ENCODE measurements at places on chromosomes 16 and 17. TPM values are rescaled to one million over a fixed set of nuclear protein-coding genes. Genes with fewer than 3 reads are reported as not detected.
A peak's percentile ranks its signal among the peaks of the same experiment; 100 is the strongest.

DNA sequence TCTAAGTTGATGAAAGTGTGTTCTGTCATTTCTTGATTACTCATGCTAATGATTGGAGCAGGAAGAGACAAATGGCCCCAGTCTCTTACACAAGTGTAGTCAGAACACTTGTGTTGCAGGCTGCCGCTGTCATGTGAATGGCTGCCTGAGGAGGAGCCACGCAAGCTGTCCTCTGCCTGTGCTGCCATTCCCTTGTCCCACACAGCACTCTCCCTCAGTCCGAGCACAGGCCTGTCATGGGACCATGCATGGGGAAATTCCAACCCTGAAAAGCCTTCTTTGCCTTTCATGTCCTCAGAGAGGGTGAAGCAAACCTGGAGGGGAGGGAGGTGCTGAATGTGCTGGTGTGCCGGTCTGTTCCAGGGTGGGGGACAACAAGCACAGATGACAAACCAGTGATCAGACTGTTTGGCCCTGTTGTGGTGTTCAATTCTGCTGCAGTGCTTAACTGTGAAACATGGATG is 109.4 kb downstream of the MRTFB start:
- no peak for DNase-seq

- DNase-seq, result no peak
These were observed 4.8 kb upstream of the KRT36 start for GRCh38 chr17:41494524-41494923.

- DNase-seq, result no peak
These were observed 252.3 kb upstream of the EEF2KMT start for GRCh38 chr16:5349670-5350517.

GRCh38 chr16:61179561-61179960 is 856.7 kb downstream of the CDH8 start:
- DNase-seq, result no peak

DNA sequence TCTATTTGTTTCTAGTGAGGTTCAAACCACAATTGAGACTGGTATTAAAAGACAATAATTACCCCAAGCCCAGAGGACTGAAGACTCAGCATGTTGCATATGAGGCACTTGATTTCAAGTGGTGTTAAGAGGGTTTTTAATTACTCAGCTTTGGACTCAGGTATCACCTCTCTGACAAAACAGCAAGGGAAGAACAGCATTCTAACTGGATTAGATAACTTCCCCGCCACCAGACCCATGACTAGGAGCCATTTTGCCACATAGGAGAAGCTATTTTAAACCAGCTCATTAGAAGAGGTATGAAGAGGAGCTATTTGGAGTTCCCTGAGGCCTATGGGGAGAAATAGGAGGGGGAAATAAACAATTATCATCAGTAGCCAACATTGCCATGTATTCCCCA is 226.1 kb upstream of the TOX3 start:
- no peak for DNase-seq

DNA sequence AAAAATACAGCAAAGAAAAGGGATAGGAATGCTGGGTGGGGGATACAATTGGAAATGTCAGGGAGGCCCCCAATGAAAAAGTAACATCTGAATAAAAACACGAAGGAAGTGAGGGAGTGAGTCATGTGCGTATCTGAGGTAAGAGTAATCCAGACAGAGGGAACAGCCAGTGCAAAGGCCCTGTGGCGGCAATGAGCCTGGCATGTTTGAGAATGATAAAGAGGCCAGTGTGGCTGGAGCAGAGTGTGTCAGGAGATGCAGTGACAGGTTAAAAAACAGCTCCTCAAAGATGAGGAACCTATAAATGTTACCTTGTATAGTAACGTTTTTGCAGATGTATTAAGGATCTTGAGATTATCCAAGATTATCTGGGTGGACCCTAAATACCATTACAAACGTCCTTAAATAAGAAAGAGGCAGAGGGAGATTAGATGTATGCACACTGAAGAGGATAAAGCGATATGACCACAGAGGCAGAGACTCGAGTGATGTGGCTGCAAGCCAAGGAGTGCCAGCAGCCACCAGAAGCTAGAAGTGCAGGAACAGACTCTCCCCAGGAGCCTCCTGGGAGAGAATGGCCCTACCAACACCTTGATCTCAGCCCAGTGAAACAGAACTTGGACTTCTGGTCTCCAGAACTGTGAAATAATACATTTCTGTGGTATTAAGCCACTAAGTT is 17.8 kb upstream of the SLC35B1 start:
- no peak for DNase-seq

GRCh38 chr16:89862732-89863131 is 10.7 kb upstream of the TCF25 start:
- no peak for DNase-seq

DNA sequence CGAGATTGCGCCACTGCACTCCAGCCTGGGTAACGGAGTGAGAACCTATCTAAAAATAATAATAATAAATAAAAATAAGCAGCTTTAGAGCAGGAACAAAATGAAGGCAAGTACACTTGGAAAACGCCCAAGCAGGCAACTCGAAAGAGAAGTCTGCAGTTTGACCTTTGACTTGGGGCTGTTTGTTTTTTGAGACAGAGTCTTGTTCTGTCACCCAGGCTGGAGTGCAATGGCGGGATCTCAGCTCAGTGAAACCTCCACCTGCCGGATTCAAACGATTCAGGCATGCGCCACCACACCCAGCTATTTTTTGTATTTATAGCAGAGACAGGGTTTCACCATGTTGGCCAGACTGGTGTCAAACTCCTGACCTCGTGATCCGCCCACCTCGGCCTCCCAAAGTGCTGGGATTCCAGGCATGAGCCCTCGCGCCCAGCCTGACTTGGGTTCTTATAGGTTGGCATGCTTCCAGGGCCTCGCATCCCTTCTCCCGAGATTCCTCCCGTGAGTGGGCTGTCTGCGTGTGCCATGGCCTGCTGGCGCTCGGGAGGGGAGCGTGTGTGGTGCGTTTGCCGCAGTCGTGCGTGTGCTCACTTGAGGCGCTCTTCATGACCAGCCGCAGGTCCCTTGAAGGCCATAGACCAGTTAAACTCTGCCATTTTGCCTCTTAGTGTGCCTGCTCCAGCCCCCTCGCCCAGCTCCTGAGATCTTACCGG is 18.4 kb upstream of the UBE2I start:
- no peak for DNase-seq

- no peak for DNase-seq
These were observed 87.8 kb downstream of the PLCG2 start for GRCh38 chr16:81866820-81867440.

GRCh38 chr17:57288773-57289121 is 32.4 kb downstream of the MSI2 start:
- no peak for DNase-seq

- no peak for DNase-seq
These were observed 2.6 kb downstream of the LHX1 start for GRCh38 chr17:36939802-36940312.

DNA sequence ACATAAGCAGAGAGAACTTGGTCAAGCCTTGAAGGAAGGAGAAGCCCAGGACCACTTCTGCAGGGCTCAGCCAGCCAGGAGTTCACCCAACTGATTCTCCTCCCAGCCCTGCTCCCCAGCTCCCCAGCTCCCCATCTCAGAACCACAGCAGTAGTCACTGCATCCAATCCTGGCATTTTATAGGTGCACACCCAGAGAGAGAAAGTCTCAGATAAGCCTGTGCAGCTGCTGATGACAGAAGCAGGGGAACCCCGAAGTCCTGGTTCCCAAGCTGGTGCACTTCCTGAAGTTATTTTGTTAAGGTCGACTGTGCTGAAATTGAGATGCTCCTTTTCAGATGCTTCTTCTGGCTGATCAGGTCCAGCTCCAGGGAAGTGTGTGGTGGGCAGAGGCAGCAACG is 6.6 kb downstream of the RNF112 start:
- DNase-seq, result no peak

GRCh38 chr16:79150151-79150550 is 450.4 kb downstream of the MAF start:
- DNase-seq, result peak; percentile 2

DNA sequence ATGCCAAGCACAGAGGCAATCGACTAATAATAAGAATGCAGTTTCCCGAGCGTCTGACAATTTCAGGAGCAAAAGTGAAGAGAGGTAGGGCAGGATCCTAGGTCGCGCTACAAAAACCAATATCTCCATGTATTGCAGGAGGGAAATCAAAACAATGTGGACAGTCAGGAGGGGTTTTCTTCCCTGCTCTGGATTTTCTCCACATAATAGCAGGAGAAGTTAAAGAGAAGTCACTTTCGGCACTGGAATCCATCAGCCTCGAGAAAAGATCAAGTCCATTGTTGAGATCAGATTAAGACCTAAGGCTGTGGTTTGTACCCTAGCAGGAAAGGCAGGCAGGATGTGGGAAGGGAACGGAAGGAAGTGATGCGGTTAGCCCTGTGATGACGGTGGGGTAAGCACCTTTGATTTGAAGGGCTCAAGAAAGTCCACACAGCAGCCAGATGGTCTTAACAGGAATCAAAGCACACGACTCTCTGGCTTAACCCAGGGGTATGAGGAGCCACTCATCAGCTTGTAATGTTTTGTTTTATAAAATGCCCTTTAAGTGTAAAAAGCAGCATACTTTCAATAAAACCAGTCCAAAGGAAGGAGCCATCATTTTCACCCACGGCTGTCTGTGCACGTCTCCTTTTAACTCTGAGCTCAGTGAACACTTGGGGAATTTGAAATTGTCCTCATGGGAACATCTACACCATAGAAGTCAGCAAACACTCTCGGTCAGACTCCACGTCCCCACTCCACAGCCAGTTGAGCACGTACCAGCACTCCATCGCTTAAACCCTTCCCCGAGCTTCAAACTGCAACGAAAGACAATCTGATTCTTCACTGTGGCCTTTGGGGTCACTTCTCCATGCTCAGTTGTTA is 15.8 kb upstream of the AKTIP start:
- DNase-seq, result no peak

DNA sequence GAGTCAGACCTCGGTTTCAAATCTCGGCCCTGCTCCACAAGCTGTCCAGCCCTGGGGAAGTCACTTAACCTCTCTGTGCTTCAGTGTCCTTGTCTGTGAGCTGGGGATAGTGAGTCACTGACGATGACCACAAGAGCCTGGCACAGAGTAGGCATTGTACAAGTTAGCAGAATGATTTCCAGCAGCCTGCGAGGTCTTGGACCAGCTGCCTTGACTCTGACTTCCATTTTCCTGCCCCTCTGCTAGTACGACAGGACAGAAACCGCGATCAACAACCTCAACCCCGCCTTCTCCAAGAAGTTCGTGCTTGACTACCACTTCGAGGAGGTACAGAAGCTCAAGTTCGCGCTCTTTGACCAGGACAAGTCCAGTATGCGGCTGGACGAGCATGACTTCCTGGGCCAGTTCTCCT is 20.7 kb downstream of the CPNE2 start:
- peak; percentile 20 for DNase-seq

GRCh38 chr17:7632492-7632894 is 2.6 kb downstream of the SHBG start:
- no peak for DNase-seq

DNA sequence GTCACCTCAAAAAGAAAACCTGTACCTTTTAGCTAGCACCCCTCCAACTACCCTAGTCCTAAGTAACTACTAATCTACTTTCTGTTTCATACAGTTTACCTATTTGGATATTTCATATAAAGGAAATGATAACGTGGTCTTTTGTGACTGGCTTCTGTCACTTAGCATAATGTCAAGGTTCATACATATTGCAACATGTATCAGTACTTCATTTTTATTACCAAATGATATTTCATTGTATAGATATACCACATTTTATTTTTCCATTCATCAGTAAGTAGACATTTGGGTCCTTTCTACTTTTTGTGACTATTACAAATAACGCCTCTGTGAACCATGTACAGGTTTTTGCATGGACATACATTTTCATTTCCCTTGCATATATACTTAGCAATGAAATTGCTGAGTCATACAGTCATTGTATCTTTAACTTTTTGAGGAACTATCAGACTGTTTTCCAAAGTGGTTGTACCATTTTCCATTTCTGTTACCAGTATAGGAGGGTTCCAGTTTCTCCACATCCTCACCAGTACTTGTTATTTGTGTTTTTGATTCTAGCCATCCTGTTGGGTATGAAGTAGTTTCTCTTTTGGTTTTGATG is 23.7 kb downstream of the MOSMO start:
- no peak for DNase-seq

DNA sequence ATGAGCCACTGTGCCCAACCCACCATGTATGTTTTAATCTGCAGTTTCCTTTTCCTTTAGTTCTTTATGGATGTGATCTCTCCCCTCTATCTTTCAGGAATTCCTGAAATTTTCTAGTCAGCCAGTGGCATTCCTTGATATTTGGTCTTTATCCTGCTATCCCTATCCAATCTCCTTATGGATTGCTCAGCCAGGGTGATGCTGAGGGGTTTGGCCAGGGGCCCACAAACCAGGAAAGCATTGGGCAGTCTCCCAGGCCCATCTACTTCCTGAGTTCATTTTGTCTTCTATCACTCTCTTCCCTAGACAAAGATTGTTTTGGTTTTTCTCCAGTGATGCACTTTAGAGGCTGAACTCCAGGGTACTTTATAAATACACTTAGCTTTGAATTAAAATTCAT is 115.9 kb downstream of the KATNIP start:
- DNase-seq, result no peak

GRCh38 chr16:8173111-8173644 is 417.1 kb downstream of the TMEM114 start:
- peak; percentile 74 for DNase-seq

- no peak for DNase-seq
These were observed 109.5 kb upstream of the ZNF750 start for GRCh38 chr17:82949361-82949760.

GRCh38 chr16:79601931-79602627 is 1.5 kb upstream of the MAF start:
- DNase-seq, result peak; percentile 70

DNA sequence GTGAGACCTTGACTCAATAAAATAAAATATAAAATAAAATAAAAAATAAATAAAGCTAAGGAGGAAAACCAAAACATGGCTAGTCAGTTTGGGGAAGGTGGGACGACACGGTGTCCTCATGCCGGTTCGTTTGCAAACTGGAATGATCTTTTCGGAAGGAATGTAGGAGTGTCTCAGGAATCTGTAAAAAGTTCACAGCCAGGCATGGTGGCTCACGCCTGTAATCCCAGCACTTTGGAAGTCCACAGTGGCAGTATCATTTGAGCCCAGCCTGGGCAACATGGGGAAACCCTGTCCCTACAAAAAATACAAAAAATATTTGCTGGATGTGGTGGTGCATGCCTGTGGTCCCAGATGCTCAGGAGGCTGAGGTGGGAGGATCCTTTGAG is 14.7 kb upstream of the RPTOR start:
- no peak for DNase-seq

DNA sequence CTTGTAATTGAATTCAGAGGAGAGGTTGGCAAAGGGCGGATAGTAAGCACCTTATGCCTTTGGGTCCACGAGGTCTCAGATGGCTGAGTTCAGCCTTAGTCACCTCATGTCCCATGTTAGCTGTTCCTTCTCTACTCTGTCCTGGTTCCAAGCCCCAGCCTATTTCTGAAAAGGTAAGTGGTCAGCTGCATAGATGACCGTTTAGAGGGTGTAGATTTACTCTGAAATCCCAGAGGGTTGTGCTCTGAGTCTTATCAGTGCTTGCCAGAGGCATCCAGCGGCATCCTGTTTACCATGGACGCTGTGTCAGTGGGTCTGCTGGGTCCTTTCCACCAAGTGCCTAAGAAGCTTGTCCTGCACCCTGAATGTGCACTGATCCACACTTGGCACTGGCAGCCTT is 1.9 kb downstream of the ZNF778 start:
- DNase-seq, result no peak

PDILT gene
- total RNA-seq, result not detected

ABCC6 gene
- 0.03 TPM for total RNA-seq

PNMT gene
- not detected for total RNA-seq

USP6 gene
- total RNA-seq, result not detected

CDC42EP4 gene
- 50.8 TPM for total RNA-seq

CCL17 gene
- not detected for total RNA-seq

CD300H gene
- not detected for total RNA-seq

Data from Caki2 (cell line).